ENCODE measurements at places on chromosomes 11 and 22.

GRCh38 chr11:19805376-19805775 lies 92.7 kb downstream of the NAV2 start:
- no peak for DNase-seq

GRCh38 chr22:40024201-40025061 lies 29.7 kb downstream of the FAM83F start:
- DNase-seq, result peak; percentile 23

DNA sequence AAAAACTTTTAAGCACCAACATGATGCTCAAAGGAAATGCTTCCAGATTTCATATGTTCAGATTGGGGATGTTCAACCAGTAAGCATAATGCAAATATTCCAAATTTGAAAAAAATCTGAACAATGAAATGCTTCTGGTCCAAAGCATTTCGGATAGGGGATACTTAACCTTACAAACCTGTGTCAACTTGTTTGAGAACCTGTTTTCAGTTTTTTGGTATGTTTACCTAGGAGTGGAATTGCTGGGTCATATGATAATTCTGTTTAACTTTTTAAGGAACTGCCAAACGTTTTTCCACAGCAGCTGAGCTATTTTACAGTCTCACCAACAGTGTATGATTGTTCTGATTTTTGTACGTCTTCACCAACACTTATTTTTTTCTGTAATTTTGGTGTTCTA lies 23.7 kb downstream of the FAR1 start:
- DNase-seq, result no peak

DNA sequence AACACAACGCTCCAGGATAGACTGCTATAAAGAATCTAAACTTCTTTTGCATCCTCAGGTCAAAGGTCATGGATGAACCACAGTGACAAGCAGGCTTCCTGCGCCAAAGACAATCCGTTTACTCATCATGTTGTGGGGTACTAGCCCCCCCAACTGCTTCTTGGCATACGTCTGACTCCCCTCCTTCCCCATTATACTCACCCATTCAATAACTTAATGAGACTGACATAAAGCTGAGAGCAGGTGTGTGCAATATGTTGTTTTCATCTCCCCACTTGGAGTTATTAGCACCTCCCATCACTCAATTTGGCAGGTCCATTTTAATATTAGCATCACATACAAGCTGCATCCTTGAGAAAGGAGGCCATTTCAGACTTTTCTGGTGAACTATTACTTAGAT lies 157.1 kb downstream of the CADM1 start:
- no peak for DNase-seq

DNA sequence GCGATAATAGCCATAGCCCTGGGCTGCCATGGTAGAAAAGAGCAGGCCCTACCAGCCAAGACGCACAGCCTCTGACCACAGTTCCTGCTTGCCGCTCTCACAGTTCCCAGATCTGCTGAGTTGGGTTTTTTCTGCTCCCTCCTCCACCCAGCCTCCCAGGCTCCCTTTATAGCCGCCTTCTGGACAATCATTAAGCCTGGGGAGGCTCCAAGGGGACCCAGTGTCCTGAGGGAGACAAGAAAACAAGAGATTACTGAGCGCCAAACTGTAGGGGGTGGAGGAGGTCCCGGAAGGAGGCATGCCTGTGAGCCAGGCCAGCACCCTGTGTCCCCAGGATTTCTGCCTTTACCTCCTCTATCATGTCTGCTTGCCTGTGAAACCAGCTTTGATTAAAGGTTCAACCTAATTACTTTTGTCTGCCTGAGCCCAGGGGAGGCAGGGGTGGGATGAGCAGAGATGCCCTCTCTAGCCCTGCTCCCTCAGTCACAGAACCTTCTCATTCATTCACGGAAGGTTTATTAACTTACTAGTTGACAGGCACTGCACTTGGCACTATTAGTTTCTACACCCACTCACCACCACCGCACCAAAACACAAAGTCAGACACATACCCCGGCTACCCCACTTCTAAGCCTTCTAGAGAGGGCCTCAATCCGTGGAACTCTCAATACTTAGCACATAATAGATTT lies 1.2 kb downstream of the SLC37A4 start:
- no peak for DNase-seq

GRCh38 chr11:131454989-131455388 lies 84.6 kb downstream of the NTM start:
- no peak for DNase-seq

GRCh38 chr11:68762481-68762880 lies 11.2 kb upstream of the TESMIN start:
- no peak for DNase-seq
